Type B pancreatic cell (in vitro differentiated cells): ENCODE measurements at places on chromosomes 12 and 14.

GRCh38 chr14:67442139-67442906 lies 30.4 kb upstream of the PLEK2 start:
- no peak for DNase-seq

- DNase-seq: no peak
Observed at GRCh38 chr12:64293654-64294364, 71.7 kb upstream of the KICS2 start.

- no peak for DNase-seq
Observed at GRCh38 chr14:49988080-49988990, 95.5 kb downstream of the ARF6 start.

- DNase-seq: no peak
Observed at GRCh38 chr12:48032597-48032996, 28.3 kb upstream of the COL2A1 start.

DNA sequence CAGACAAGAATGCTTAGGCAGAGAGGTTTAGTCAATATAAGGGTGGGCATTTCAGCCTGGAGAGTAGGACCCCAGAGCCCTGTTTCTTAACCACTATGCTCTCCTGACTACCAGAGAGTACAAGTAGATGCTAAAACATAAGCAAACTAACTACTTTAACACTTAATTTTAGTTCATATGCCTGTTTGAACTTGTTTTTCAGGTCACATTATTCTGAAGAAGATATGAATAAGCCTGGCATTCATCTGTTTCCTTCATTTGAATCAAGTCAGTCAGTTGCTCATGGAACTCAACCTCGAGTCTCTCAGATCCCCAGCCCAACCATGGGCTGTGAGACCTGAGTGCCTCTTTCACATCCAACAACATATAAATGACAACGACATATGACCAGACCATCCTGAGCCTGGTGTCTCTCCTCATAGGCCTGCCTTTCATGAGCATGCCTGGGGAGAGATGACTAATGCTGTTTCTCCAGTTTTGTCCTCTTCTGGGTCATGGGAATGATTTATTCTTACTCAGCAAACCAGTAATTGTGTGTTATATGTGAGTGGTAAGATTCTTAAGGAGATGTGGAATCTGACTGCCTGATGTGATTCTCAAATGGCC lies 251.1 kb upstream of the BTG1 start:
- no peak for DNase-seq

GRCh38 chr14:81516986-81517797 lies 16.5 kb downstream of the SEL1L start:
- no peak for DNase-seq
